ENCODE measurements at places on chromosomes 4 and X. TPM values are rescaled to one million over a fixed set of nuclear protein-coding genes. Genes with fewer than 3 reads are reported as not detected.

DNA sequence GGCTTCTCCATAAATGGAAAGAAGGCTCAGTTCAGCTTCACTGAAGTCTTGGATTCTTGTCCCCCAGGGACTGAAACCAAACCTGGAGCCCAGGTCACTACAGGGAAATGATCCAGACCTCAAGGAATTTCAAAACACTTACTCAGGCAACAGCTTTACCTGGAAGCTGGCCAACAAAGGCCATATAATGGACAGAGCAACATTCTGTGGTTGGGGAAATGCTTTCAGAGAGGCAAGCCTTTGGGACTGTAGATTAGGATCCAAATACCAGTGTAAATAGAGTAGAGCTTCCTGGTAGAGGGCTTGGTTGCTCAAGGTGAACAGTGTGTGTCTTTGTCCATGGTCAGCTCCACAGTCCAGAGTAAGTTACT lies 57.0 kb upstream of the PROM1 start:
- DNase-seq: no peak
- H3K27ac ChIP-seq: no peak overlapping the region
- no peaks in the 10 kb centered on the region for H3K4me1 ChIP-seq
- H3K36me3 ChIP-seq: no peaks in the 10 kb centered on the region

DNA sequence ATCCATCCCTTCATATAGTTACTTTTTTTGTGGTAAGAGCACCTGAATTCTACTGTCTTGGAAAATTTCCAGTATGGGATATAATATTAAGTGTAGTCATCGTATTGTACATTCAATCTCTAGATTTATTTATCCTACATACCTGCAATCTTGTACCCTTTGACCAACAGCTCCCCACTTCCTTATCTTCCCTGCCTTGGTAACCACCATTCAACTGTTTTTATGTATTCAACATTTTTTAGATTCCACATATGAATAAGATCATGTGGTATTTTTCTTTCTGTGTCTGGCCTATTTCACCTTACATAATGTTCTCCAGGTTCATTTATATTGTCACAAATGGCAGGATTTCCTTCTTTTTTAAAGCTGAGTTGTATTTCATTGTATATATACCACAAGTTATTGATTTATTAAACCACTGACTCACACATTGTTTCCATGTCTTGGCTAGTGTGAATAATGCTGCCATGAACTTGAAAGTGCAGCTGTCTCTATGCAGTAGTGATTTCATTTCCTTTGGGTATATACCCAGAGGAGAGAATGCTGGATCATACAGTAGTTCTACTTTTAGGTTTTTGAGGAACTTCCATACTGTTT lies 572.5 kb downstream of the MAGEB5 start:
- H3K36me3 ChIP-seq: no peaks in the 10 kb centered on the region
- no peaks in the 10 kb centered on the region for H3K4me1 ChIP-seq
- DNase-seq: no peak
- H3K27ac ChIP-seq: no peak overlapping the region
- no peak overlapping the region for H3K4me3 ChIP-seq

- no peaks in the 10 kb centered on the region for H3K4me1 ChIP-seq
- no peaks in the 10 kb centered on the region for H3K27me3 ChIP-seq
- H3K36me3 ChIP-seq: no peaks in the 10 kb centered on the region
- H3K4me3 ChIP-seq: no peak overlapping the region
- DNase-seq: no peak
Observed at GRCh38 chr4:16532240-16532970, 306.1 kb upstream of the TAPT1 start.

GRCh38 chrX:129984111-129984958 lies 1.9 kb downstream of the BCORL1 start:
- no peak for DNase-seq
- no peaks in the 10 kb centered on the region for H3K27me3 ChIP-seq
- no peaks in the 10 kb centered on the region for H3K36me3 ChIP-seq
- peaks cover 5% of the 10 kb centered on the region for H3K4me1 ChIP-seq

DNA sequence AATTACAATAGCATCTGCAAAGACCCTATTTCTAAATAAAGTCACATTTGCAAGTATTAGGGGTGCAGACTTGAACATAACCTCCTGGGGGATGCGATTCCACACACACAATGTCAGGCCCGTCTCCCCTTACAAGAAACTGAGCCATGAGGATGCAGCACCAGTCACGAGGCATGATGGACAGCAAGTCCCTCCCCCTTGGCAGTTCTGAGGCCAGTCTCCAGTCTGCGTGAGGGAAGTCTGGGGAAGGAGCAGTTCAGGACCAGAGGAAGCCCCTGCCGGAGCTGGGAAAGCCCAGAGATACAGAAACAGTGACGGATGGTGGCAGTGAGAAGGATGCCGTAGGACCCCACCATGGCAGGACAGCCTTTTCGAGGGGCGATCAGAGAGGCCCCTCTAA lies 9.4 kb downstream of the FAM53A start:
- H3K27me3 ChIP-seq: no peaks in the 10 kb centered on the region
- DNase-seq: no peak
- no peaks in the 10 kb centered on the region for H3K4me1 ChIP-seq
- no peak overlapping the region for H3K27ac ChIP-seq
- no peaks in the 10 kb centered on the region for H3K36me3 ChIP-seq

Gene FMR1
- 8.7 TPM for polyA plus RNA-seq

Data from GM12878 (cell line).